ENCODE measurements at places on chromosomes 11 and 22.

GRCh38 chr22:46976143-46976542 lies 213.7 kb downstream of the TBC1D22A start:
- no peak for DNase-seq

- no peak for DNase-seq
Observed at GRCh38 chr11:2207212-2207611, 35.6 kb upstream of the TH start.

DNA sequence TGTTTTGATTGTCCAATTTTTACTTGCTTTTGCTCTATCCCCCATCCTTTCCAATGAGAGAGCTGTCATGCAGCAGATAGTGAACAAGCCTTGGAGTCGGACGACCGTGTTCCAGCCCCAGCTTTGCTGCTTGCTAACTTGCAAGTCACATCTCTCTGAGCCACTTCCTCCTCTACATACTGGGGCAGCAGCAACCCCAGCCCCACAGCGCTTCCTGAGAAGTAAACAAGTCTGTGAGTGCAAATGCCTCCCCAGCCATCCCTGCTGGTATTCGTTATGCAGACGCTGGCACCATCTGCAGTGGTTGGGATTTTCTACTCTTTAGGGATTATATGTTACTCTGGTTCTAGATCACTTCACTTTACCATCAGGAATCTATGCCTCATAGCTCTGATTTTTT lies 35.0 kb downstream of the TPBGL start:
- no peak for DNase-seq

GRCh38 chr11:3894128-3894731 lies 38.8 kb downstream of the STIM1 start:
- DNase-seq = no peak

DNA sequence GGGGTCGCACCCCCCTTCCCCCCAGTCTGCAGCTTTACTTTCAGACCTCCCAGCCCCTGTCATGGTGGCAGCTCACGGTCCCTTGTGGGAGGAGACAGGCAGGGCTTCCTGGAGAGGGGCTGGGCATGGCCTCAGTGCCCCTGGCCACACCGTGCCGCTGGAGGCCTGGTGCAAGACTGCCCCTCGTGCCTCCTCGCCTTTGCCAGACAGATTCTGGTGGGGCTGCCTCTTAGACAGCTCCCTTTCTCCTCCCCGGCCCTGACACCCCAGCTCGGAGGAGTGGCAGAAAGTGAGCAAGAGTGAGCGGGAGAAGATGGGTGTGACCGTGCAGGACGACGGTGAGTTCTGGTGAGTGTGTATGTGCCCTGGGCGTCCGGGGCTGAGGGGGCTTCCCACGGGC lies 12.1 kb upstream of the MYO7A start:
- DNase-seq = no peak

- no peak for DNase-seq
Observed at GRCh38 chr11:108853864-108854263, 189.0 kb downstream of the DDX10 start.

- no peak for DNase-seq
Observed at GRCh38 chr11:12210200-12210599, 99.8 kb downstream of the MICAL2 start.

DNA sequence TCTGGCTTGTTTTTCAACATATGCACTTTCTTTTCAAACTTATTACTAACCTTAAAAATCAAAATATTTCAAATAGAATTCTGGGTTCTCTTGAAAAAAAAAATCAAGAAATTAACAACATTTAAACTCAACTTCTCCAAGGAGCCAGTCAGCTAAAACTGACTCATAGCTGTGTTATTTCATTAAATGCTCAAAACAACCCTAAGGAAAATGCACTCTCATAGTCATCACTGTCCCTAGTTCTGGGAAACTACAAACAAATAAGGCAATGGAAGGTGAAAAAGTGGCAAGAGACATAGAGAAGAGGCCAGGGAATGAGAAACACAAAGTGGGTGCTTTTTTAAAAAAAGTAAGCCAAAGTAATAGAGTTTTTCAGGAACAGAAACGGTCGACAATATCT lies 4.1 kb upstream of the ARHGAP20 start:
- no peak for DNase-seq

DNA sequence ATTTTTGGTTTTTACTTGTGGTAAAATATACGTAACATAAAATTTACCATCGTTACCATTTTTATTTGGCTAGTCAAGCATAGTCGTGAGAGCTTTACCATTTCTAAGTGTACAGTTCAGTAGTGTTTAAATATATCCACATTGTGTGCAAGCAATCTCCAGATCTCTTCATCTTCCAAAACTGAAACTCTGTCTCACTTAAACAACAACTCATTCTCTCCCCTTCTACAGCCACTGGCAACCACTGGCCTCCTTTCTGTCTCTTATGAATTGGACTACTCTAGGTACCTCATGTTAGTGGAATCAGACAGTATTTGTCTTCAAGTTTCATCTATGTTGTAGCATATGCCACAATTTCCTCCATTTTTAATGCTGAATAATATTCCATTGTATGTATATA lies 37.4 kb downstream of the SMC1B start:
- DNase-seq = no peak

- no peak for DNase-seq
Observed at GRCh38 chr11:135073381-135073780, 661.3 kb upstream of the B3GAT1 start.

DNA sequence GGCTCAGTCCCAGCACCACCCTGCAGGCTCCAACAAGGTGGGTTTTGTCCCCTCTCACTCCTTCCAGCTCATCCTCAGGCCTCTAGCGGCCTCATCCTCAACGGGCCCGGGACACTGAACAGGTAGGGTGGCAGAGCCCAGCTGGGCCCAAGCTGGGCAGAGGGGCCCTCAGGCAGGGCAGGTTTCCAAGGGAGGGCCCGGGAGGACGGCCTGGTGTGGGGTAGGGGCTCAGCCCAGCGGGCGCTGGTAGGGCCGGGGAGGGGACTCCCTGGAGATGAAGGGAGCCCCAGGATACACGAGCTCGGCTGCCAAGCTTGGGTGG lies 2.5 kb upstream of the IFITM10 start:
- DNase-seq = no peak

- no peak for DNase-seq
Observed at GRCh38 chr11:23232652-23233051, 372.4 kb upstream of the CCDC179 start.

- DNase-seq = no peak
Observed at GRCh38 chr11:129943036-129943435, 47.7 kb upstream of the NFRKB start.

DNA sequence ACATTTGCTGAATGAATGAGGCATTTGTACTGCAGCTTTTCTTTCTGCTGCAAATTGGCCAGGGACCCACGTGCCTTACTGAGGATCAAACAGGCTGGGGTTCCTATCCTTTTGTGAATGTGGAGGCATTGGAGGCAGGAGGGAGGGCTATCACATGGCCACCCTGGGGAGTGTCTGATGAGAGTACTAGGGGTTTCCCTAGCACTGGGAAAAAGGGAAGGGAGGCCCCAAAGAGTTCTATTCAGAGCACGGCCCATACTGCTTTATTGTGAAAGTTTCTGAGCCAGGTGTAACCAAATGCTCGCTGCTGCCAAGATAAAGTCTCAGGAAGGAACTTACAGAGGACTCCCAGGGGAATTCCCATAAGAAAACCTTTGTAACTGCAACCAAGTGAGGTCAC lies 78.4 kb upstream of the ANO1 start:
- DNase-seq = no peak
